ENCODE measurements at places on chromosomes 1 and 21.

DNA sequence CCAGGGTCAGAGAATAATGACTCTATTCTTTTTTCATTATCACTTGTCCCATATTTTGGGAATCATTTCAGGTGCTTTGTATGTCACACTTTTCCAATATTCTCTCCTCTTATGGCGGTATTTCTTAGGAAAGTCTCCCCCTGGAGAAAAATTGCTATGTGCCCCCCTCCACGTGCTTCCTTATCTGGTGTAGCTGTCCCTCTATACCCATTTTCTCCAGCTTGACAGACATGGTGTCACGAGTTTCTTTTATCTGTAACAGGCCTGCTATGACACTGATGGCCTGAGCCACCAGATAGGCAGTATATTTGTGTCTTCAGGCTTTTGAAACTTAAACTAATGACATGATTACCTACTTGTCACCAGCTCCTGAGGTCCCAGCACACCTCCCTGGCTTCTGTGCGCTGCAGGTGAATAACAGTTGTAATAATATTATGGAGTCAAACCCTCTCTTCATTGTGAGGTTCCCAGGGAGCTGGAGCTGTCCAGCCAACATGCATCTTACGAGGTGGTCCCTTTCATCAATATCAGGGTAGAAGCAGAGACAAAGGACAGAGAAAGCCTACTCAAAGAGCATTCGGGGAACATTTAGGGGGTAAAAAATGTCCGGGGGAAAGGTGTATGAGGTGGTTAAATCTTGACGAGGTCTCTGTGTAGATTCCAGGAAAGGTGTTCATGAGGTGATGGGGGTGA is 71.2 kb upstream of the DUSP10 start:
- no peak for DNase-seq

GRCh38 chr21:23524685-23525084 is 2082.6 kb downstream of the MRPL39 start:
- DNase-seq, result no peak

DNA sequence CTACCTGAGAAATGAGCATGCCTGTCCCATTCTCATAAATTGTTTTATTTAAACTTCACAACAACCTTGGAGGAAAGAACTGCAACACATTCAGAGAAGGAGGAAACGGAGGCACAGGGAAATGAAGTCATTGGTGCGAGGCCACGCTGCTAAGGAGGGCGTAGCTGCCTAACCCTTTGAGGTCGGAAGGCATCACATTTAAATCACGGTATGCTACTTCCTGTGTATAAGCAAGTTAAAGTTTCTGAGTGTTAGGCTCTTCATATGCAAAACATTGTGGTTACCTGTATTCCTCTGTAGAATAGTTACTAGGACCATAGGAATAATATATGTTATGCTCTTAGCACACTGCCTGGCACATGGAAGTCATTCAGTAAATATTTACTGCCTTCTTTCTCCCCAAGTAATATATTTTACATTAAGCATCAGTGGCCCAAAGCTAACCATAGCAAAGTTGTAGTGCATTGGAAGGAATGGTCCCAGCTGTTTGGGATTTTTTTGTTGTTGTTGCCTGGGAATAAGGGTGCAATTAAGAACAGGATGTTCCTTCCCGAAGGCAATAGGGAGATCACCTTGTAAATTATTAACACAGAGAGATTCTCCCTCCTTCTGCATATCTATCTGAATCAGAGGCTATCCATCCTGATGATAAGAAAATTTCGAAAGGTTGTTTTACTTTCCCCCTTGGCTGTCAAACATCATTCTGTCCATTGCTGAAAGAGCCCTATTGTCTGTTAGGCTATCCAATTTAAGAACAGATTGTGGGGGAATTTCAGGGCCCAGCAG is 192.2 kb upstream of the C8B start:
- no peak for DNase-seq

DNA sequence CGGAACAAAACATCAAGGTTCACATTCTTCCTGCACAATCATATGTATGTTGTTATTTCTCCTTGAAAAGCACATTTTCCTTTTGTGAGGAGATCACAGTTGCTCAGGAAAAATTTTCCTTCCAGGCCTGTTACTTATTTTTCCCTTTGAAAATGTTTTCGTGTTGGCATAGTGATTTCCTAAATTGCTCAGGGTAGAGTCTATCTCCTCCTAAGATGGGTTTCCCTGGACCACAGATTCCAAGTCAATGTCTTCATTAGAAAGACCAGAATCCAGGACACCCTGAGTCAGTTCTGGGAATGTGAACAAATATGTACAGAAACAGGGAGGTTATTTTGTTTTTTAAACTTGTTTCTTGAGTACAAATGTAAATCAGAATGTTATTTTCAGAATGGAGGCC is 94.3 kb upstream of the C1orf105 start:
- DNase-seq, result no peak

- DNase-seq, result no peak
Observed at GRCh38 chr1:61261595-61261994, 179.2 kb downstream of the NFIA start.

GRCh38 chr21:42191696-42192595 is 27.0 kb upstream of the ABCG1 start:
- DNase-seq, result no peak

- no peak for DNase-seq
Observed at GRCh38 chr1:85319931-85320330, 43.5 kb upstream of the BCL10 start.

GRCh38 chr1:3321559-3322449 is 132.7 kb upstream of the ARHGEF16 start:
- no peak for DNase-seq

- no peak for DNase-seq
Observed at GRCh38 chr1:111538343-111539025, 35.1 kb upstream of the ADORA3 start.

DNA sequence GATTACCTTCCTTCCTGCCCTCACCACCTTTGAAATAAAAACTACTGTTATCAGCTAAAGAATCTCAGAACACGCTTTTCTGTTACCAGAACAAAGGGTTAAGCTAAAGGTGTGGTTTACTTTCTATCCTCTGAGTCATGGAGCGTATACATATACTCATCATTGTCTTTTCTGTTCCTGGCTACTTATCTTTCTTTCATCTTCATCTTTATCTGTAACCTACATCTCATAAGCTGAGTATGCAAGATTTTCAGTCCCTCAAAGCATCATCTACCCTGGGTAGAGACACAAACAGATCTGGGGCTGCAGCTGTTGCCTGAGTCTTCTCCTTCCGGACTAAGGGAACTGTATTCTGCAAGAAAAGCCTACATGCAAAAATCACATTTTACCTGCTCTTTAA is 75.6 kb downstream of the LMO4 start:
- no peak for DNase-seq

- DNase-seq, result no peak
Observed at GRCh38 chr1:185408700-185409270, 91.7 kb upstream of the IVNS1ABP start.

- DNase-seq, result no peak
Observed at GRCh38 chr1:11794446-11795237, 11.1 kb downstream of the MTHFR start.

GRCh38 chr1:168089979-168090337 is 46.8 kb downstream of the GPR161 start:
- DNase-seq, result no peak

Measured in ovary (tissue), 10 donors.